ENCODE measurements at places on chromosomes 1 and 21.

GRCh38 chr1:47262787-47263413 is 30.9 kb upstream of the TAL1 start:
- peak; percentile 9 for DNase-seq

DNA sequence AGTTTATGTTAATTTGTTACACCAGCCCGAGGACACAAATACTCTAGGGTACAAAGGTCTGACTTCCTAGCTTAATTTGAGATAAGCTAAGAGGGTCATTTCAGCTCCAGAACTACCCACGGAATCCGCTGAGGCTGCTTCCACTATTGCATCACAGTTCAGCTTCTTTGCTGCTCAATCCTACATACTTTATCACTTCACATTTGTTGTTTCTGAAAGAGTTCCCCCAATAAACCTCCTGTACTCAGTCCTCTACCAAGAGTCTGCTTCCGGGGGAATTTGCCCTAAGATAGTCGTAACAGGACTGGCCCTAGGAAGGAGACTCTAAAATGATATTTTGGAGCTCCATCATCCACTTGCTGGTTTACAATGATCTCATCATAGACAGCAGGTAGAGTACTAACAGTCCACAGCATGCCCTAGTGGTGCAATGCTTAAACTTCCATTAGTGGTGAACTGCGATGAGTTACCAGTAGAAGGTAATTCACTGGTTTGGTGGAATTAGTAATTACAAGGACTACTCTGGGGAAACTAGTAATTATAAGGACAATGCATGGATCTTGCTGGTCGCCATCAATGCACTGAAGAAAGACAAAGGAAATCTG is 229.3 kb downstream of the USH2A start:
- DNase-seq: no peak

DNA sequence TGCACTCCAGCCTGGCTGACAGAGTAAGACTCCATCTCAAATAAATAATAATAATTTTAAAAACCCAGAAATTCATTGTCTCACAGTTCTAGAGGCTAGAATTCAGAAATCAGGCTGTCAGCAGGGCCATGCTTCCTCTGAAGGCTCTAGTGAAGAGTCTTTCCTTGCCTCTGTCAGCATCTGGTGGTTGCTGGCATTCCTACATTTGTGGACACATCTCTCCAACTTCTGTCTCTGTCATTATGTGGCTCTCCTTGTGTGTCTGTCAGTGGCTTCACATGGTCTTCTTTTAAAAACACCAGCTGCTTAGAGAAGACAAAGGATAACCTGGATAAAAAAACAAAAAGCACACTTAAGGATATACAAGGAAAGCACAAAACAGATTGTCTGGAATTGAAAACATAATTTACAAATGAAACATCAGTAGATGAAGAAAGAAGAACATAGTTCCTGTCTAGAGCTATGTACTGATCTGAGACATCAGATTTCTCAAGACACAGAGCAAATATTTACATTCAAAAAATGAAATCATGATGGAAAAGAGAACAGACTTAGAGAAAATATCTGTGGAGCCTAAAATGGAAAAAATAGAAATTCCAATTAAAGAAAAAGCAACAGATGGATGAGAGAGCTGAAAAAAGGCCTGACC is 32.7 kb upstream of the ASB17 start:
- no peak for DNase-seq

GRCh38 chr1:85692730-85693314 is 15.4 kb downstream of the ZNHIT6 start:
- no peak for DNase-seq

- no peak for DNase-seq
Measured at GRCh38 chr1:116836099-116836498, 73.6 kb upstream of the PTGFRN start.

- DNase-seq: peak; percentile 37
Measured at GRCh38 chr21:42463861-42464515, 32.0 kb downstream of the RSPH1 start.

DNA sequence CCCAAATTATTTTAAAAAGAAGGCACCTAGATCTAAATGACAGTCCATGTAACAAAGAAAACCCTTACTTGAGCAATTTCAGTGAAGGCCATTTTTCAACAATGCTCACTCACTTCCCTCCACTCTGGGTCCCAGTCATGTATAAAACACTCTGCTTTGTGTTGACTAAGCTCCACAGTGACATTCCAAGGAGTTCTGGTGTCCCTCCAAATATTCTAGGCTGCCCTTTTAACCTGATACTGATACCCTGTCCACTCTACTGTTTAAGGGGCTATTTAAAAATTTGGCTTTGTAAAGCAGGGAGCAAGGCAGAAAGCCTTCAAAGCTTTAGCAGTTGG is 73.6 kb downstream of the GNG12 start:
- no peak for DNase-seq

GRCh38 chr1:181107711-181108110 is 19.2 kb downstream of the IER5 start:
- no peak for DNase-seq

- DNase-seq: no peak
Measured at GRCh38 chr21:26563856-26564503, 9.1 kb downstream of the CYYR1 start.

DNA sequence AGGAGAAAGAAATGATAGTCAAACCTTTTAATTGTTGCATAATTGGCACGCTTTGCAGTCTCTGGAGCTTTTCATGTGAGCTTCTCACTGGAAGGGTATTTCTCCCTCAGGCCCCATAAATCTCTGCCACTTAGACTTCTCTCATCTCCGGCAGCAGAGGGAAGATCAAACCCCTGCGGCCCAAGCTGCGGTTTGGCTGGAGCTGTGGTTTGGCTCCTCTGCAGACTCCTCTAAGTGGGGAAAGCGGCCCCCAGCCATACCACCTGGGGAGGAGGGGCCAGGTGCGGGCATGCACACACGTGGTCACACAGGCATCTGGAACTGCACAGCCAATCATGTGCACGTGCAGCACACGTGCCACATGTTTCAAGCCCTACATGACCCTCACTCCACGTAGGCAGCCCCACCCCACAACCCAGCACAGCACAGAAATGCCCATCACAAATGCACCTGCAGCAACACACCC is 58.3 kb downstream of the UBE2T start:
- no peak for DNase-seq

GRCh38 chr1:158014731-158015320 is 21.4 kb downstream of the KIRREL1 start:
- DNase-seq: no peak

GRCh38 chr1:218219460-218219859 is 65.6 kb upstream of the RRP15 start:
- DNase-seq: no peak

DNA sequence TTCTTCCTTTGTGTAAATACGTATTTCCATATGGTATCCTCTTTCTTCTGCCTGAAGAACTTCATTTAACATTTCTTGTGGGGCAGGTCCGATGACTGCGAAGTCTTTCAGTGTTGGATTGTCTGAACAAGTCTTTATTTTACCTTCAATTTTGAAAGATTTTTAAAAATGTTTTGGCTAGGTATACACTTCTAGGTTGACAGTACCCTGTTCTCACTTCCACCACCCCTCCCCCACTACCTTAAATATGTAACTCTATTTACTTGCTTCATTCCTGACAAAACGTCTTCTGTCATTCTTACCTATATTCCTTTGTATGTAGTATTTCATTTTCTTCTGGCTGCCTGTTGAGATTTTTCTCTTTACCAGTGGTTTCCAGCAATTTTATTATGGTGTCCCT is 85.7 kb upstream of the ARTN start:
- DNase-seq: no peak

DNA sequence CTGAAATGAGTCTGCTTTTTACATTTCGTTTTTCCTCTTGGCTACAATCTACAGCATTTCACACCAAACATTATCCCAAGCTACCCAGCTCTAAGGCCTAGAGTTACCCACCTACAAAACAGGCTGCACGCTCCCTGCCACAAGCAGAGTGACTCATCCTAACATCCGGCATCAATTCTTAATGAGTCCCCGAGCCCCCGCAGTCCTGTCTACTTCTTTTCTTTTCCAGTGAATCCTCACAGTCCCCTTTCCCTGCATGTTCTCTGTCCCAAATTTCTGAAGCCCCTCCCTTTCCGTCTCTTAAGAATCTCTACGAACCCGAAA is 650 bp downstream of the PCNX2 start:
- DNase-seq: peak; percentile 37

DNA sequence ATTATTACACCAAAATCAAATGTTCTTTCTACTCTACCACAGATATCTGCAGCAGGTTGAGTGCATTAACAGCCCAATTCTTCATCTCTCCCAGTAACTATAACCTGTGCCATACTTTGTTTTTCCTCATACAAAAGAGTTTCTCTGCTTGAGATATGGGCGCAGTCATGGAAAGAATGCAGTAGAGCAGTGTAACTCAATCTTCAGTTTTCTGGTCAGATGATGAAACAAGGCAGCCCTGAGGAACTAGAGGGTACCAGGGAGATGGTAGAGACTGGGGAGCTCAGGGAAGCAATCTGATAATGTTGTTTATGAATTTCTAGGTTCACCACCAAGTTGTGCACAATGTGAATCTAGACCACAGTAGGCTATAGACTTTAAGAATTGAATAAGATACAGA is 39.6 kb downstream of the ASPM start:
- DNase-seq: no peak

DNA sequence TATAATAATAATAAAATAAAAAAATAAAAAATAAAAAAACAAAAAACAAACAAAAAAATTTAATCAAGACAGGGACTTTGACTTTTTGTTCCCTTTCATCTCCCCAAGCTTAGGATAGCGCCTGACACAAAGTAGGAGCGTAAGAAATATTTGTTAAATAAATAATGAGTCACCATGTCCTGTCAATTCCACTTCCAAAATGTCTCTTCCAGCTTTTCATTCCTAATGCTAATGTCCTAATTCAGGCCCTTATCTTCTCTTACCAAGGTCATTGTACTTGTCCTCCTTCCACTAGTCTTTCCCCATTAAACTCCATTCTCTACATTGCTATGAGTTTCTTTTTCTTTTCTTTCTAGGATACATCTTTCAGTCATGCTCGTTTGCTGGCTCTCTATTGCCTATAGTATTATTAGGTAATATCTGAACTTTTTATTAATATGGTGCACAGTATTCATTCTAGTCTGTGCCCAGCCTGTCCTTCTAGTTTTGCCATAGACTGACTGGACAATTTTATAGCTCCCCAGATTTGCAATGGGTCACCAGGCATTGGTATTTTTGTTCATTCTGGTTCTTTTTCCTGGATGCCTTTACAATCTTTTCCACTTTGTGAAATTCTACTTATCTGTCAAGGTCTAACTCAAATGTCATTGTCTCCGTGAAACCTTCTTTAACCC is 11.4 kb downstream of the NEXN start:
- DNase-seq: no peak

DNA sequence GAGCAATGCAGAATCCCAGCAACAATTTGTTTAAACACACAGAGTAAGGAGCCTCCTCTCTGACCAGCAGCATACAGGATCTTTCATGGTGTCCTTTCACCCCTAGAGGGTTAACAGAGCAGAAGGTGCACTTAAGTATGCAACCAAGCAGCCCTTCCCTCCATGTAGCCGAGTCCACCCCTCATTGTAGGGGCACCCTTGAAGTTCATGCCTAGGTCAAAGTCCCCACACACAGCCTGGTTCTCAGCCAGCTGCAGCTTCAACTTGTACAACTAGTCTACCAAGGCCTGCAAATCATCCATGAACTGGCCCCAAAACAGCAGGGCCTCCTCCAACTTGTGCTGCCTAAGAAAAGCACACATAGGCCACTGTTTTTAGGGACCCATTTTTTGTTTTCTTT is 7.0 kb upstream of the BMP8B start:
- DNase-seq: no peak

GRCh38 chr1:95034506-95034905 is 38.2 kb downstream of the ALG14 start:
- DNase-seq: no peak

- DNase-seq: no peak
Measured at GRCh38 chr1:158992787-158993312, 16.9 kb upstream of the IFI16 start.

- DNase-seq: no peak
Measured at GRCh38 chr1:25765136-25765922, 34.7 kb upstream of the SELENON start.

- no peak for DNase-seq
Measured at GRCh38 chr1:51009381-51009780, 39.3 kb downstream of the CDKN2C start.

GRCh38 chr1:241240069-241240468 is 116.9 kb downstream of the RGS7 start:
- DNase-seq: no peak

- no peak for DNase-seq
Measured at GRCh38 chr1:2388004-2388913, 3.1 kb downstream of the MORN1 start.

- no peak for DNase-seq
Measured at GRCh38 chr1:181016563-181016962, 6.1 kb downstream of the STX6 start.

- DNase-seq: no peak
Measured at GRCh38 chr21:14737922-14738321, 191.8 kb upstream of the SAMSN1 start.

Measured in activated effector memory CD4-positive, alpha-beta T cell treated with Interleukin-2 at 50 U/mL for 16 hours (primary cell).